Mesothelial cell of epicardium (in vitro differentiated cells): ENCODE measurements at places on chromosomes 4 and X. TPM values are rescaled to one million over a fixed set of nuclear protein-coding genes. Genes with fewer than 3 reads are reported as not detected.

GRCh38 chr4:42348692-42349091 lies 48.6 kb upstream of the SHISA3 start:
- DNase-seq = no peak

- DNase-seq = no peak
Measured at GRCh38 chrX:68045008-68045577, 388.2 kb downstream of the OPHN1 start.

- DNase-seq = peak; percentile 83
Measured at GRCh38 chr4:112523764-112524505, 8.0 kb upstream of the NEUROG2 start.

GRCh38 chr4:166143227-166143626 lies 270.2 kb downstream of the TLL1 start:
- DNase-seq = no peak

DNA sequence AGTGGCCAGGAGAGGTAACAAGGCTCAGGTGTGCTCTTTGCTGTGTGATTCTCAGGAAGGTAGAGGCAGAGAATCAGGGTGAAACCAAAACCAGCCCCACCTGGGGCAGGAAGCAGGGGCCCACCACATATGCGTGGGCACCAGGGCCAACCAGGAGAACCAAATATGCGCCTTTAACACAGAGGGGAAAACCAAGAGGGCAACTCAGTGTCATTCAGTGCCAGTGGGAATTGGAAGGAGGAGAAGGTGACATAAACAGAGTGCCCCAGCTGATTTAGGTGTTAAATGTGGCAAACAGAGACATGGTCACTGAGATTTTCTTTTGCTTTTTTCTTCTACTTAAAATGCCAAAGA lies 106.8 kb upstream of the MAMLD1 start:
- DNase-seq = no peak

Gene GRPEL1
- total RNA-seq = 15.5 to 17.9 TPM (median 17.3 TPM) in 3 replicates

Gene PRRG1
- total RNA-seq = 8.3 to 10.1 TPM (median 8.5 TPM) in 3 replicates

Gene CT55
- 0.24 to 0.34 TPM (median 0.25 TPM) in 3 replicates for total RNA-seq

Gene CABS1
- 0.69 to 1.2 TPM (median 1.1 TPM) in 3 replicates for total RNA-seq
